Stimulated activated CD8-positive, alpha-beta memory T cell treated with anti-CD3 and anti-CD28 coated beads, Interleukin-4, amount 100 ng/mL, for 4 hours (primary cell): ENCODE measurements at places on chromosomes 11 and 22.

DNA sequence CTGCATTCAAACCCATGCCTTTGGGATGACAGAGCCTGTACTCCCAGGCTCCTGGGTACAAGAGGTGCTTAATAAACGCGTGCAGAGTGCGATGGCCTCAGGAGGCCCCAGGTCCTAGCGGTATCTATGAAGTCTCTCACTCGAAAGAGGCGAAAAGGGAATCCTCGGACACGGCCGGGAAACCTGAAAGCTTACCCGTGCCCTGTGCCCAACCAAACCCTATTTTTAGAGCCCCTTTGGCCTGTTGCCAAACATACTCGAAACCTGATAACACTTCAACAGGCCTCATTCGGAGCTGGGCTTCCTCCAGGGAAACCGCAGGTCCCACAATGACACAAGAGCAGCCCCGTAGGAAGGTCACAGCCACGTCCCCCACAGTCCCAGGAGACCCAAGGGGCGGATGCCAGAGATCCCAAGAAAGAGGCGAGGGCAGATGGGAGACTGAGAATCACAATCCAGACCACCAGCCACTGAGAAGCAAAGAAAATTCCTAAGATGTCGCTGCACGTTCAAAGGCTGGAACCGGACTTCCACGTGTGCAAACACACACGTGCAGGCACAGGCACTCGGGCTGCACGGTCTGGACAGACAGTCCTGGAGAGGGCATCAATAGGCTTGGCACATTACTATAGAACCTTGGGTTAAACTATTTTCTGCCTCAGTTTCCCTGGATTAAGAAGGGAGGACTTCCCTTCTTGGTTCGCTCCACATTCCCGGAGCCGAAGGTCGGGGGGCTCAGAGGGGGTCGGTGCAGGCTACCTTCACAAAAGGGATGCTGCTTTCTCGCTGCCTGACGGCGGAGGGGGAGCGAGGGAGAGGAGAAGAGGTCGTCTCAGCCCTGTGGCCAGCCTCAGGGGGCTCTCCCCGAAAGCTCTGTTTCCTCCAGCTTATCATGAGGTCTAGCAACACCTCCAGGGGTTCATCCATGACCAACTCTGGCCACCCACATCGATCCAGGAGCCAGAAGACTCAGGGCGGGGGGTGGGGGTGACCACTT lies 8.2 kb downstream of the PDGFB start:
- no peak for DNase-seq

- no peak for DNase-seq
Observed at GRCh38 chr11:40125054-40125453, 1334.4 kb downstream of the LRRC4C start.

DNA sequence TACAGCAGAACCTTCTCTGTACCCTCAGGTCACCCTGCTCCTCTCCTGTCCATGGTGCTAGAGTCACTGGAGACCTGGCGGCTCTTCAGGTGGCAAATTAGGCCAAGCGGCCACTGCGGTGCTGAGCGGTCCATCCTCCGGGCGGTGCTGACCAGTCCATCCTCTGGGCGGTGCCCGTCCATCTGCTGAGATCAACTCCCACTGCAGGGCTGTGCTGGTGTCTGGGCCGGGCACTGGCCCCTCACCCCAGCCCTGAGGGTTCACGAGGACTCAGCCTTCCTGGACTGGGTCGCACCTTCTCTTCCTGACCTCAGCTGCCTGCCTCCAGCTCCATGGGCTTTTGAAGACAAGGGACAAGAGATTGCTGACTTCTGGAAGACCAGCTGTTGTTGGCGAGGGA lies 782.9 kb downstream of the BRD1 start:
- no peak for DNase-seq

DNA sequence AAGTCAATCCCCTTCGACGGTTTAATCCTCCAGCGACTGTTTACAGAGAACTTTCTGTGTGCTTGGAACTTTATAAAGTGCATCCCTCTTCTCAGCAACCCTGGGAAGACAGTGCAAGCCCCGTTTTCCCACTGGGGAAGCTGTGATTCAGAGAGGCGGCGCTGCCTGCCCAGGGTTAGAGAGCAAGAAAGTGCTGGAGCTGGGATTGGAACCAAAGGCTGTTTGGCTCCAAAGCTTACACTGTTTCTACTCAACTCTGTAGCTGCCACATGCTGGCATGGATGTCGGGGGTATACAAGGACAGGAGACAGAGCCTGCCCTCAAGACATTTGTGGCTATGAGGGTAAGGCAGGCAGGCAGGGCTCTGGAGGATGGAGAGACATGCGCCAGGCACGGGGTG lies 13.0 kb downstream of the FBLN1 start:
- no peak for DNase-seq

- no peak for DNase-seq
Observed at GRCh38 chr11:63843041-63843440, 4.1 kb downstream of the MARK2 start.

- DNase-seq, result no peak
Observed at GRCh38 chr22:28883657-28883916, 215 bp downstream of the ZNRF3 start.

DNA sequence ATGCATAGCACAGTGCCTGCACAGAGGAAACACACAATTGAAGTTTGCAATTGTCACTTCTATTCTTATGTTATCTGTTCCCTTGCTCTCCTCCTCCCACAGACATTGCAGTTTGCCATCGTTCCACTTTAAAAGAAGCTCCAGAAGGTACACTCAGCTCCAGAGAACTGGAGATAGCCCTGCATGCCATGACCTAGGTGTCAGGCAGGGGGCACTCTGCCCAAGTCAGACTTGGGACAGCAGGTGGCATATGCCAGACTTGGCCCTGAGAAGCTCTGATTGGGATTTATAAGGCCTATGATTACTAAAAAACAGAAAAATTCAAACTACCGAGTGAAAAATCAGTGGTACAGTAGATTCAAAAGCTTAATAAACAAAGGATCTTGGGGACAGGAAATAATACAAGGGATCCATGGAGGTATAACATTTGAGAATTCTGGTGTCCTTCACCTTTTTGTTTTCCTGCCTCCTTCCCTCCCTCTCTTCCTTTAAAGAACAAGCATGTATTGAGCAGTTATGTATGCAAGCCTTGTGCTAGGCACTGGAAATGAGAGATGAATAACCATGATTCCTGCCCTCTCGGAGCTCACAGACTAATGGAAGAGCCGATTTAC lies 40.0 kb downstream of the TENM4 start:
- no peak for DNase-seq

DNA sequence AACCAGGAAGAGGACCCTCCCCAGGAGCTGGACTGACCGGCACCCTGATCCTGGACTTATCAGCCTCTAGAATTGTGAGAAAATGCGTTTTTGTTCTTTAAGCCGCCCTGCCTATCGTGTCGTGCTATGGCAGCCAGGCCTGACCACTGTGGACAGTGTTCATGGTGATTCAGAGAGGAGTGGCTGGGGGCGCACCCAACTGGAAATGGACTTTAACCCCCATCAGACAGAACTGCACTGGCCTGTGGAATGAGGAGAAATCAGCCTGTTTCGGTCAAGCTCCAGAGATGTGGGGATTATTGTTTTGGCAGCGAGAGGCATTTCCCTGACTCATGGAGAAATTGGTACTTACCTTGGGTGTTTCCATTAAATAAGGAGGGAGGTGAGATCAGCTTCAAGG lies 1437.8 kb downstream of the BRD1 start:
- no peak for DNase-seq

DNA sequence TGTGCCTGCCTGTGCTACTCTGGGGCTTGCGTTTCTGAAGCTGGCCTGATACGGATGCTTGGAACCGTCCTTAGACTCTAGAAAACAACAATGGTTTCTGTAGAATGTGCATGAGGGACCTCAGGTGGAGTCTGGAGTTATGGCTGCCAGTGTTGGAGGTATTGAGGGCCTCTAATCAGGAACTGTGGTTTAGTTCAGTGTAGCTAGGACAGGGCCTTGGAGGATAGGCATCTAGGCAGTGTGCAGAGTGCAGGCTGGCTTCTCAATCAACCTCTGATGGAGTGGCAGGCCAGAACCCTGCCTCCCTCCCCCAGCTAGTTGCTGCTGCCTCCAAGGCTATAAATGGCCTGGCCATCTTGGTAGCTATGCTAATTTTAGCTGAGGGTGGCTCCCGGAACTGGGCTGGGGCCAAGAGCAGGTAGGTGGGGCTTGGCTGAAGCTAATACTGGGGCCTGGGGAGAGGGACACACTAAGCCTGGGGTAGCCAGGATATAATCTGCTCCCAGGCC lies 4.0 kb downstream of the STIM1 start:
- DNase-seq, result no peak

DNA sequence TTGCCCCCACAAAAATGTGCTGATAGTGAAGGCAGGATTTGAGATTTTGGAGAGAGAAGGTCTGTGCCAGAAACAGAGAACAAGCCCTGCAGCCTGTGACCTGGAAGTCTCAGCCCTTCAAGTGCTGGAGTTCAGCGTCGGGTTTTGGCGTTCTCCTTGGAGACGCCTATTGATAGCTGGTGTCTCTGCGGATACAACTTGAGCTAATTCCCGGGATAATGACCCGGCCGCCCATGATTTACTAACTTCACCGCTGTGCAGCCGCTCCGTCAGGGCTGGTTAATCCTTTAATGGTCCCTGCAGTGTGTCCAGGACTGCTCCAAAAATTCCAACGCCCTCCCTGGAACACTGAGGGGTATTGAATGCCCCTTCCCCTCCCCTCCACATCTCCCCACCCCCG lies 76.6 kb downstream of the WT1 start:
- DNase-seq, result no peak

GRCh38 chr22:30694640-30695350 lies at the start of gene OSBP2:
Gene OSBP2 (plus strand): TSS chr22:30694874. CDS start chr22:30694910, 36 bp downstream.
- DNase-seq, result no peak

GRCh38 chr11:2295971-2296912 lies 5.5 kb downstream of the C11orf21 start:
- no peak for DNase-seq

GRCh38 chr11:91178366-91178765 lies 955.5 kb upstream of the CHORDC1 start:
- DNase-seq, result no peak

GRCh38 chr11:61725781-61726231 lies 26.6 kb upstream of the MYRF start:
- DNase-seq, result no peak

DNA sequence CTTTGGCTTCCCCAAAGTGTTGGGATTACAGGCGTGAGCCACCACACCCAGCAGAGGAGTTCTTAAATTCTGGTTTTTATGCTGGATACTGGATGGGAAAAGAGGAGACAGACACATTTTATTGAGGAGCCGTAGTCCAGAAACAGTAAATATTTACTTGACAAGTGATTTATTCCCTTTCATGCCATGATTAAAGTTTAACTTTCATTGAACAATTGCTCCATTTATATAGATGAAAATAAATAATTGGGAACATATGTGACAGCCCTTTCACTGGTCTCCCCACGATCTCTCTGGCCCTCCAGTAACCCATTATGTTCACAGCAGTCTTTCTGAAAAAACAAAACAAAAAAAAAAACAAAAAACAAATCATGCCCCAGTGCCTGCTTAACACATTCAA lies 19.3 kb upstream of the GRK3 start:
- no peak for DNase-seq

- no peak for DNase-seq
Observed at GRCh38 chr11:95081412-95081811, 8.2 kb upstream of the ENDOD1 start.

GRCh38 chr11:26037716-26038115 lies 294.2 kb upstream of the ANO3 start:
- no peak for DNase-seq

DNA sequence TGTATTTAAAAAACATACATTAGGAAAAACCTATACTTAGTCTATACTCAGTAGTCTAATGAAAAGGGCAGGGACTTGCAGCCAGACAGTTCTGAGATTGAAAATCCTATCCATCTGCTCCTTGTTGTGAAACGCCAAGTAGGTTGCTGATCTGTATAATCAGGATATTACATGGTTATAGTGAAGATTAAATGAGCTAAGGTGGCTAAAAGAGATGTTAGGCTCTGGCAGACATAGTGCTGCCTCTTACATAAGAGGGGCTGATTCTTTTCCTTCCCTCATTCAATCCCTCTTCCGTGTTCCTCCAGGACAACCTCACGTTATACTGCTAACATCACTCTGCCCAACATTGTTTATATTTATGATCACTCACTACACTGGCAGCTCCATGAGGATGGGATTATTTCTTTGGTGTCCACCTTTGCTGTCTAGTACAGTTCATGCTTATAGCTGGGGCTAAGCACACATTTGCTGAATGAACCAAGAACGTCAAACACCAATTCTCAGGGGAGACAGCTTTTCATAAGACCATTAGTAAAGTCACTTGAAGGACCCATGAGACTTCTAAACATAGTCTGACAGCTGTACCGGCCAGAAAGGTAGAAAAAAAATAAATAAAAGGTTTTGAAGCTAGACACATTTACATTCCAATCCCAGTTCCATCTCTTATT lies 46.3 kb downstream of the GAB2 start:
- DNase-seq, result no peak

DNA sequence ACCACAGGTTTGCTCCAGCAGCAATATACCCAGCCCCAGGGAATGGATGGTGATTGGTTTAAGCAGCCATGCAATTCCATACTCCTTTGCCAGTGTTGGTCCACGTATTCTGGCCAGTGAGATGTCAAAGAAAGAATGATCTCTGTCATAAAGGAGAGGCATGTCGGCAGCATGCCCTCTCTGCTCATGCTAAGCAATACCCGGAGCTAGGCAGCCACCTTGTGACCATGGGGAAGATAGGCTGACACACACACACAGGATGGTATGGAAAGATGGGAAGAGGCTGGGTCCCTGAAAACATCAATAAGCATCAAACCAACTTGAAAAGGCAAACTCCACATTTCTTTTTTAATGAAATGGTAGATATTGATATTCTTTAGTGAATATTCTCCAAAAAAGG lies 5.1 kb downstream of the ABCC8 start:
- DNase-seq, result no peak

DNA sequence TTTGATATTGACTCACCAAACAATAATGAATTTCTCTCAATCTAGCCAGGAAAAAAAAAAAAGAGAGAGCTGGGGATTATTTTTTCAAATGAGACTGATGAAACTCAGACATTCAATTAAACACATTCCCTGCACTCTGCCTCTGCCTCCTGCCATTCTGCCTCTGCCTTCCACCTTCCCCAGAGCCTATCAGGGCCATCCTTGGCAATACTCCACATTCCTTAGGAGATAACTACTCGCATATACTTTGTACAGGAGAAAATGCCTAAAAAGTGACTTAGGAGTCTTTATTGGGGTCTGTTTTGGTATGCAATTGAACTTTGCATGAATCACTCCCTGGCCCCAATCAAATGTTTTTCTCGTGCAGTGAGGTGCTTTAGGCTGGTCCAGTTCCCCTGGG lies 246.6 kb upstream of the PLET1 start:
- DNase-seq, result no peak

DNA sequence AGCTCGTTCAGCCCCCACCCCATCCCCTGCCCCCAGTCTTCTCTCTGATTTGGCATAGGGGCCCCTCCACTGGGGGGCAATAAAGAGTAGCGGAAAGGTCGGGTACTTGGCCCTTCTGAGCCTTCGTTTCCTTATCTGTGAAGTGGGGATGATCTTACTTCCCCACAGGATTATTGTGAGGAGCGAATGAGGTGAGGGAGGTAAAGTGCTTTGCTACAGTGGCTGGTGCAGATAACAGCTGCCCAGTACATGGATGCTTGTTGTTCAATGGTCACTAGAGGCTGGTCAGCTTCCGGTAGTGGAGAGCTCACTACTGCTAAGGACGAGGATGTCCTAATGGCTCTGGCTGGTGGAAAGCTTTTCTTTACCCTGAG lies 101.2 kb downstream of the CEP164 start:
- no peak for DNase-seq

GRCh38 chr11:20056950-20057943 lies 103.0 kb downstream of the DBX1 start:
- no peak for DNase-seq
